ENCODE measurements at places on chromosomes 1 and 21.

DNA sequence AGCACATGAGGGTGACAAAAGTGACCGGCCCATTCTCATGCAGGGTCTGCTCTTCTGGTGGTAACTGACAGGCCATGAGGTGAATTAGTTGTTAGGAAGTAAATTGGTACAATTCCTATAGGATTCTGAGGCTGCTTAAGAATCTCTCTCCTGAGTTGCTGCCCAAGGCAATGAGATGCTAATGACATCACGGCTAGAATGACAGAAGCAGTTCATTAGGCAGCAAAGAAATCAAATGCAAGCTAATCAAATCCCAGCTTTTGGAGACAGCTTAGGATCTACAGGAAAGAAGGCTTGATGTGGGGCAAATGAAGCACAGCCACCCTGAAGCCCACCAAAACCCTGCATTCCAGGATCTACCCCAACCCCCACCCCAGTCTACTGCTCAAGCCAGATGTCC is 265.2 kb downstream of the ASTN1 start:
- DNase-seq, result no peak

- DNase-seq, result no peak
Measured at GRCh38 chr1:201371792-201372191, 5.7 kb downstream of the TNNT2 start.

- DNase-seq, result no peak
Measured at GRCh38 chr1:44251989-44252671, 38.9 kb downstream of the DMAP1 start.

DNA sequence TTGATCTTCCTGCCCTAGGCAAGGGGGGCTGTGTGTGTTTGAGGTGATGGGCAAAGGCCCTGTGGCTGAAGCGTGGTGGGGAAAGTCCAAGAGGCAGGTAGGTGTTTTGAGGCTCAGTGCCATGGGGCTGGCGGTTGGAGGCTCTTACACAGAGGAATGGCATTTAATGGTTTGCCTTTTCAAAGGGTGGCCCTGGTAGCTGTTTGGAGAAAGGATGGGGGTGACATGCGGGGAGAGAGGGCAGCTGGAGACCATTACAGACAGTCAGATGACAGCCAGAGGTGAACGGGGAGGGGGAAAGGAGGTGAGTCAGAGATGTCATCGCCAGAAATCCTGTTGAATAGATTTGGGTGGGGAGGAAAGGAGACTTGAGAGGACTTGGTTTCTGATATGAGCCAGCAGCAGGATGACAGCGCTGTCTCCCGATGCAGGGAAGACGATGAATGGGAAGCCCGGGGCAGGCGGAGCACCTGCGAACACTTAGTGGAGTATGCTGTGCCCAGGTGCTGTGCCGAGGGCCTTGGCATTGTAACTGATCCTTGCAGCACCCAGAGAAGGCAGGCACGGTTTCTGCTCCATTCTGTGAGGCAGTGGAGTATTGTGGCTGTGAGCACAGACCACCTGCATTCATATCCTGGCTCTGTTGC is 56.3 kb downstream of the MAN1C1 start:
- DNase-seq, result no peak

DNA sequence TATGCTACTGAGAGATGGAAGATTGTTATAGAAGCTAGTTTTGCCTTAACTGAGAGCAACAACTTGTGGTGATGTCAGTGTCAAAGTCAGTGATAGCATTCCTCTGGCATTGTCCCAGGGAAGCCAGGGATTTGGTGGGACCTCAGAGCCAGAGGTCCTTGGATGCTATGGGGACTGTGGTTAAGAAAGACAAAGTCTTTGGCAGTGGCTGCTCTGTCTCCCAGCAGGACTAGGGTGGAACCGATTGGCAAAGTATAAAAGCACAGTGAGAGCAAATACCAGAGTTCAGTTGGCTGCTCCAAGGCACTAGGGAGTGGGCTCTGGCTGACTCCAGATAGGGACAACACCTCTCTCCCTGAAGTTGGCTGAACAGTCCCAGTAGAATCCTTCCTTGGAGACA is 104.8 kb downstream of the GDAP2 start:
- DNase-seq, result no peak

DNA sequence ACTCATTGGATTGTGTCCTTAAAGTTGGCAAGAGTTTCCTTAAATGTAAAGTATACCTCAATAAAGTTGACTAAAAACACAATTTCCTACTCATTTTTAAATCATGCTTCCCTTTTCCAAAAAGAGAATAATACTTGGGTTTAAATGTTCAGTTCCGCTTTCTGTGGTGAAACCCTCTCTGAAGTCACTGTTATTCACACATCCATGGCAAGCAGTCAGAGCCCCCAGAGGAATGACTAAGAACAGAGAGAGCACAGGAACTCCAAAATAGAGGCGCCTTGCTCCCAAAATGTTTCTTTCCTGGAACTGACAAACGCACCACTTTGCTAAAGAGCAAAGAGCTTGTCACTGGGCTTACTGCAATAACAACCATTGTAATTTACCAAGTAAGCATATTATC is 142.5 kb downstream of the TIAM1 start:
- DNase-seq, result no peak

DNA sequence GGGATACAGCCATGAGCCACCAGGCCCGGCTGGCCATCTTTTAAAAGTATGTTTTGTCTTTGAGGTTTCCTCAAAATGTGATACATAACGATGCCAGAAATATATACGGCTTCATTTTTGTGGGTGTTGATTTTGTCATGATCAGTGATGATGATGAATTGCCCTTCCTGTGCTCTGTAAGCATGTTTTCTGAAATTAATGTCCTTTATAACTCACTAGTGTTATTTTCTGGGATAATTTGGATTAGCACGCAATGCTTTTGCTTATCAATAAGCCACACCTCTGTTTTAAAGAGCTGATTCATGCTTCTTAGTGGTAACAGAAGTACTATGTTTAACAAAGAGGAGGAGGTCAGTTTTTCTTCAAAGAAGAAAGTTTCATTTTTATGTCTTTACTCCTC is 25.6 kb downstream of the PHACTR4 start:
- no peak for DNase-seq

- DNase-seq, result no peak
Measured at GRCh38 chr1:66699213-66699612, 53.0 kb upstream of the DYNLT5 start.

GRCh38 chr1:2991753-2992495 is 29.3 kb upstream of the ACTRT2 start:
- DNase-seq, result no peak

GRCh38 chr21:18614303-18614702 is 210.7 kb upstream of the TMPRSS15 start:
- DNase-seq, result no peak

- no peak for DNase-seq
Measured at GRCh38 chr1:167674156-167674555, 44.1 kb downstream of the RCSD1 start.

- no peak for DNase-seq
Measured at GRCh38 chr1:197844651-197845050, 57.8 kb upstream of the C1orf53 start.

GRCh38 chr1:210702506-210702905 is 373.8 kb downstream of the HHAT start:
- no peak for DNase-seq

- DNase-seq, result no peak
Measured at GRCh38 chr1:246051909-246052518, 455.1 kb downstream of the SMYD3 start.
